ENCODE measurements at places on chromosomes 2 and 18.

GRCh38 chr2:227326783-227327182 is 1.7 kb downstream of the MFF start:
- DNase-seq = no peak

DNA sequence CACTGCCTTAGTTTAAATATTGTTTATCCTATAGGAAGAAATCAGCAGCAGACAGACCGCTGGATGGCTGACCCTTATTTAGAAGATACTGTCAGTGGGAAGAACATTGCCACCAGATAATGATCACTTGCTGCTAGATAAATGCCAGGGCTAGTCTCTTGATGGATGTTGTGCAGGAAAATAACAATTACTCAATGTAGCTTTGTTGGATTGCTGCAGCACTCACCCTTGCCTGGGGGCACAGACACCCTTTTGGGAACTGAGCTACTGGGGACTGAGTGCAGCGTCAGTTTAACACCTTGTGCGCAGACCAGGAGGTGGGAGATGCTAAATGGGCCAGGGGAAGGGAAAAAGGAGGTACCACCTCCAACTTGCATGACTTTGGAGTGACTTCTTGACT is 64.2 kb upstream of the CAPN13 start:
- no peak for DNase-seq

DNA sequence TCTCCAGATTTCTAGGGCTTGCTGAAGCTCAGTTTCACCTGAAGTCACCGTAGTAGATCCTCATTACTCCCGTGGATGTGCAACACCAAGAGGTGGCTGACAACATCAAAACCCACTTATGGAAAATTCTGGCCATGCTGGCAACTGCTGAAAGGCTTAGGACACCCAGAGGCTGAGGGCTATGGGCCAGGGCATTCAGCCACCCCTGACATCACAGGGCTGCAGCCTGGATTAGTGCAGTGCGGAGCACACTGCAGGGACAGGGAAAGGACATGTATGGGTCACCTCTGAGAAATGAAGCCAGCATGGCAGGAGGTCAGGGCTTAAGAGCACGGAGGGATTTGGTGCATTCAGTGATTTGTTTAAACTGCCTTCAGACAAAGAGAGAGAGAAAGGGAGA is 300.6 kb downstream of the TDRD15 start:
- no peak for DNase-seq

DNA sequence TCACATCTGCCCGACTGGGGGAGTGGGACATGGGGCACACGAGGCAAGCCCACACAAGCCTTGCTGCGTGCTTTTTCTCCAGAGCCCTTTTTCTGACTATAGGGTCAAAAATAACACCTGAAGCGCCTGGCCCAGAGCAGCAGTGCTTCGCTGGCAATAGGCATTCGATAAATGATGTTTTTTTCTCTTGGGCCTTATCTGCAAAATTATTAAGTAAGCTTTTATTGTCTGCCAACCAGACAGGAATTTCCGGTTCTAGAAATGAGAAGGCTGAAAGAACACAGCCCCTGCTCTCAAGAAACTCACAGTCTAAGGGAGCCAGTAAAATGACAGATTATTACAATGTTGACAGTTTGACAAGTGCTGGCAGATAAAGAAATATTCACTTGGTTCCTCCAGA is 2.7 kb upstream of the TMBIM1 start:
- DNase-seq = no peak

DNA sequence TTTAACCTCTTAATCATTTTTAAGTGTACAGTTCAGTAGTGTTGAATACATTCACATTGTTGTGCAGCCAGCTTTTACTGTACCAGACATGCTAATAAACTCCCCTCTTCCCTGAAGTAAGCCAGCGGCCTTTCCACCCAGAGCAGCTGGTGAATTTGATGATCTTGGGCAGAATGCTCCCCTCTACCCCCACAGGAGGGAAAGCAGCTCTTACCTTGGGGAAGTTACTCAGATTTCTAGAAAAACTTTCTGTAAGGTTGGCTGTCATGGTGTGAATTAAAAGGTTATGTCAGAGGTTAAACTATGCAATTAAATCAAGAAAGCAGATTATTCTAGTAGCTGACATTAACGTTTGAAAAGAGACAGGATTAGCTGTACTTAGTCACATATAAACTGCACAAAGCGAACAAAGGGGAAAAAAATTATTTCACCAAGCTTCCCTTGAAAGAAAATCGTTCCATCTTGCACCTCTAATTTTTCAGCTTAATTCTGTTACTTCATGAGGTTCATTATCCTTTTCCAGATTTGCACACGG is 398.5 kb upstream of the NRP2 start:
- no peak for DNase-seq

DNA sequence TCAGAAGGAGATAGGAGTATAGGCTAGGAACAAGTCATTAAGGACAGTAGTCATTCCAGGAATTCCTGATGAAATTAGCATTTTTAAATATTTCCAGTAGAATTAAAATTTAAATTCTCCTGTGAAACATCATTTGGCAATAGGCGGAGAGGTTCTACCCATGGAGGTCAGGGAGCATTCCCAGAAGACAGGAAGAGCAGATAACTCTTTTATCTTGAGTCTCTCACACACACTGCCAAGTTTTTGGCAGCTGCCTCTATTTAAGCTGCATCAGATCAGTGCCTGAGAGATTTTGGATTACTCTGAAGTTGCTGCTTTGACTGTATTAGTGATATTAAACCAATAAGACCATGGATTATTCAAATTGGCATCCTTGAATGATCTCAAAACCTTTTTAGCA is 714.7 kb downstream of the EPHA4 start:
- no peak for DNase-seq

GRCh38 chr18:924987-925386 is 20.3 kb downstream of the ADCYAP1 start:
- no peak for DNase-seq

GRCh38 chr2:20288642-20289340 is 61.9 kb downstream of the PUM2 start:
- no peak for DNase-seq

DNA sequence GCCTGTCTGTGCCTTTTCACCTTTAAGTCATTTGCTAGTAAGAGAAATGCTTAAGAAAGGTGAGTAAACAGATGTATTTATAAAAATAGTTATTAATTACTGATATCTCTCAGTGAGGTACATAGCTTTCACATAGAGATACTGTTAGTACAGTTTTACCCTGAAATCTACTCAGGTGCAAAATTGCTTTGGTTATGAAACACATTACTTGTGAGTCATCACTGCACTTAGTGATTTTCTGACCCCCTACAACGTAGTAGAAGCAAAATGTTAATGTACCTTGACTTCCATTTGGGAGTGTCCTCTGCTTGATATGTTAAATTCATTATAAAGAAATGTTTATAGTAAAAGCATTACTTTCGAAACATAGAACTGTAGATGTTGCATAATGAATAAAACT is 6.5 kb downstream of the GLS start:
- no peak for DNase-seq

GRCh38 chr2:112692918-112693317 is 27.9 kb upstream of the NT5DC4 start:
- DNase-seq = no peak

DNA sequence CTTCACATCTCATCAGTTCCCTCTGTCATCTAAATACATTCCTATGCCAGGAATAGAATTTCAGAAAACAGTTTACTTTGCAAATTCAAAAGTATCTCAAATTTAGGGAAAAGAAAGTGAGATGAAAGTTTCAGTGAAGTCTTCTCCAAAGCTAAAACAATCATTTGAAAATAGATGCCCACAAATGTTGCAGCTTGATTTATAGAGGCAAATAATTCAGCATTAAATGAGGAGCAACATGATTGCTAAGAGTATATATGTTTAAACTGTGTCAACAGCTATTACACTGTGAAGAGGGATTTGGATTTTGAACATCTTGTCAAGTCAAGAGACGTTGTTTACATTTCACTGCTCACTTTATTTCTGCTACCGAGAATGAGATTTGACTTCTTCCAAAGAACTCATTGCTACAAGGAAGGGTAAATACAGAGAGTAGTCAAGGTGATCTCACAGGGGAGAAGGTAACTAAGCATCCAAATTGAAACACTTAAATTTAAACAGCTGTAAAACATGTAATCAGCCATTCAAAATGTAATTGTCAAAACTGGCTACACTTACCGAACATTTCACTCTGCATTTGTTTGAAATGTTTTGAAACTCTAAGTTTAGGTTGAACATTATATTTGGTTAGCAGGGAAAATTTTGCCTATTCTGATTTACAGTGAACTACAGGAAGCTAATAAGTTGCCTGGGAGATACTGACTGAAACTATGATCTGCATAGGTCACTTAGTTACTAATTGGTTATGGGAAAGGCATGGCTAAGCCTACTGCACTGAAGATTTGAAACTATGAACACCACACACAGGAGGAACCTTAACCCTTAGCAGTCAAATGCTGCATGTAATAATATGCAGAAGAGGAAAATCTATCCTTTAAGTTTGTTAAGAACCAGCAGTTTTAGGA is 33.2 kb upstream of the GALNT3 start:
- DNase-seq = no peak

Data from stimulated activated CD8-positive, alpha-beta memory T cell treated with anti-CD3 and anti-CD28 coated beads, Interleukin-7, amount 100 ng/mL, for 4 hours (primary cell).